ENCODE measurements at places on chromosomes 3 and 15. TPM values are rescaled to one million over a fixed set of nuclear protein-coding genes. Genes with fewer than 3 reads are reported as not detected.

PCCB gene
- total RNA-seq, result 61.8 TPM

GRCh38 chr3:184489268-184489841 is 72.2 kb upstream of the EPHB3 start:
- no peak overlapping the region for H3K27ac ChIP-seq
- H3K4me3 ChIP-seq, result no peak overlapping the region
- peaks cover 34% of the 10 kb centered on the region for H3K27me3 ChIP-seq
- H3K4me1 ChIP-seq, result peaks cover 3% of the 10 kb centered on the region
- H3K36me3 ChIP-seq, result no peaks in the 10 kb centered on the region

OSTN gene
- total RNA-seq, result not detected

AP3S2 gene
- 23.0 TPM for total RNA-seq

DNA sequence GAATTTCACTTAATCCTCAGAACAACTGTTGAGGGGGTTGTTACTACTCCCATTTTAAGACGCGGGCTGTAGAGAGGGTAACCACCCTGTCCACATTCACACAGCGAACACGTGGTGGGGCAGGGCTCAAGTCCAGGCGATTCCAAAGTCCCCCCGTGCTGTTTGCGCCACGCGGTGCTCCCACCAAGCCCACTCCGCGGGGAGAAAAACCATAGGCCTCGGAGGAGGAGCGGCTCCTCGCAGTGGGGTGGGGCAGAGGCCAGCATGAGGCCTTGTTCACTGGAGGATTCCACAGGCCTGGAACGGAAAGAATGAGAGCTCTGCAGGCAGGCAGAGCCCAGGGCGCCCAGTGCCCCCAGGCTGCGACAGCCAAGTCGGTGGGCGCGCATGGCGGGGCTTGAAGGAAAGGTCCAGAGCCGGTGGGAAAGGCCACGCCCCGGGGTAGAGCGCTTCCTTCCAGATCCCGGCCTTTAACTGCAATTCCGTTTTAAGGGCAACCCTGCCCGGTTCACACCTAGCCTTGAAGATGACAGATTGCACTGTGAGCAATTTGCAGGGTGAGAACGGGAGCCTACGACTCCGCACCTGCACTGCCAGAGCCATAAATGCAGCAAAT is 161.8 kb upstream of the TBL1XR1 start:
- peak overlapping the region; percentile 65 for H3K4me3 ChIP-seq
- H3K36me3 ChIP-seq, result no peaks in the 10 kb centered on the region
- H3K4me1 ChIP-seq, result peaks cover 53% of the 10 kb centered on the region
- peak overlapping the region; percentile 96 for H3K27ac ChIP-seq
- DNase-seq, result peak; percentile 68

DNA sequence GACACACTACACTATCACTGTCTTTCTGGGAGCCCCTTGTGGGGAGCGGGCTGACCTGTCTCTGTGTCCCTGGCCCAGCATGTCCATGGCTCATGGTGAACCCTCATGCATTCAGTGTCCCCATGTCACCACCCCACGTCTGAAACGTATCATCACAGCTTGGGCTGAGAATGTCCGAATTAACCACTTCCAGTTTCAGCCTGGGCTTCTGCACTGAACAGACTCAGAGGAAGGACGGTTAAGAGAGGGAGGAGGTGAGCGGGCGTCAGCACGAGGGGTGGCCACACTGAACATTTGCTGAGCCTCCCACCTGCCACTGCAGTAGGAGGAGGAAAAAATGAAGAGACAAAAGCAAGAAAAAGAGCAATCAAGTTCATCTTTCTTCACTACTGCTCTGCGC is 30.5 kb downstream of the ATP2B2 start:
- H3K36me3 ChIP-seq, result no peaks in the 10 kb centered on the region
- H3K27ac ChIP-seq, result no peak overlapping the region
- H3K27me3 ChIP-seq, result peaks cover 15% of the 10 kb centered on the region
- DNase-seq, result no peak
- no peak overlapping the region for H3K4me3 ChIP-seq
- H3K4me1 ChIP-seq, result peaks cover 5% of the 10 kb centered on the region

DNA sequence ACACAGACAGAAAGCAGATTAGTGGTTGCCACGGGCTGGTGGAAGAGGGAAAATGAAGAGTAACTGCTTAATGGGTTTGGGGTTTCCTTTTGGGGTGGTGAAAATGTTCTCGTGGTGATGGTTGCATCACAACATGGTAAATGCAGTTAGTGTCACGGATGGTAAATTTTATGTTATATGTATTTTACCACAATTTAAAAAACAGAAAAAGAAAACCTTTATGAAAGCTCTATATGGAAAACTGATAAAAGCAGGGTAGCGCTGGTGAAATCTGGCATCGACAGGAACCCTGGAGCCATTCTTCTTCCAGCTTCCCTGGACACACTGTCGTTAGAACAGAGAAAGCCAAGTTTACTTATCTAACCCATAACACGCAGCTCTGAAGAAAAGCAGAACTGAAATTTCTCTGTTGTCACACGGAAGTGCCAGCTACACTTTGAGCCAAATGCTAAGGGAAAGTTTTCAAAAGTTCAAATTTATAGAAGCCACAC is 287.7 kb upstream of the NR2F2 start:
- no peak overlapping the region for H3K27ac ChIP-seq
- DNase-seq, result no peak
- no peaks in the 10 kb centered on the region for H3K36me3 ChIP-seq
- peaks cover under 1% of the 10 kb centered on the region for H3K4me1 ChIP-seq

FAM81A gene
- total RNA-seq, result 1.5 TPM

SYNPR gene
- total RNA-seq, result not detected

DNA sequence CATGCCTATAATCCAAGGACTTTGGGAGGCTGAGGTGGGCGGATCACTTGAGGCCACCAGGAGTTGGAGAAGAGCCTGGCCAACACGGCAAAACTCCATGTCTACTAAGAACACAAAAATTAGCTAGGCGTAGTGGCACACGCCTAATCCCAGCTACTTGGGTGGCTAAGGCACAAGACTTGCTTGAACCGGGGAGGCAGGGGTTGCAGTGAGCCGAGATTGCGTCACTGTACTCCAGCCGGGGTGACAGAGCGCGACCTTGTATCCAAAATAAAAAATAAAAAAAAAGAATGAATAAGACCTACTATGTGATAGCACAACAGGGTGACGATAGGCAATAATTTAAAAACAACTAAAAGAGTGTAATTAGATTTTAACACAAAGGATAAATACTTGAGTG is 3.5 kb downstream of the XRN1 start:
- H3K27ac ChIP-seq, result no peak overlapping the region
- DNase-seq, result no peak
- H3K27me3 ChIP-seq, result no peaks in the 10 kb centered on the region
- no peak overlapping the region for H3K4me3 ChIP-seq
- peaks cover 23% of the 10 kb centered on the region for H3K36me3 ChIP-seq

TUBGCP5 gene
- 19.2 TPM for total RNA-seq

DNA sequence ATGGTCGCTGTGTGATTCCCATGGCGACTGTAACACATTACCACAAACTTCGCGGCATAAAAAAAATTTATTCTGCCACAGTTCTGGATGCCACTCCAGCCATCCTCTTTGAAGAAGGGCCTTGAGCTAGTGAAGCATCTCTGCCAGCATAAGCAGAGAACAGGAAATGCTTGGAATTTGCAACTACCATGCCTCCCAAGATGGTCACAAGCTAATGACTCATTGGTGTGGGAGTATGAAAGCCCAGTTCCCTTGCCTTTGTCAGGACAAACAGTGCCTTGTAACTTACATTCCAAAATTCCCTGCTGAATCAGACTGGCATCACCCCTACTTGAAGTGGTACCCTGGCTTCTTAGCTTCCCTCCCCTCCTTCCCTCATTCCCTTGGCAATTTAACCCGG is 129.7 kb downstream of the PROS1 start:
- no peaks in the 10 kb centered on the region for H3K27me3 ChIP-seq
- H3K4me1 ChIP-seq, result no peaks in the 10 kb centered on the region
- no peaks in the 10 kb centered on the region for H3K36me3 ChIP-seq
- H3K27ac ChIP-seq, result no peak overlapping the region

CLRN1 gene
- not detected for total RNA-seq

- H3K36me3 ChIP-seq, result no peaks in the 10 kb centered on the region
- H3K27me3 ChIP-seq, result no peaks in the 10 kb centered on the region
- H3K27ac ChIP-seq, result no peak overlapping the region
- H3K4me3 ChIP-seq, result no peak overlapping the region
Measured at GRCh38 chr15:66573348-66573718, 7.5 kb upstream of the LCTL start.

DNA sequence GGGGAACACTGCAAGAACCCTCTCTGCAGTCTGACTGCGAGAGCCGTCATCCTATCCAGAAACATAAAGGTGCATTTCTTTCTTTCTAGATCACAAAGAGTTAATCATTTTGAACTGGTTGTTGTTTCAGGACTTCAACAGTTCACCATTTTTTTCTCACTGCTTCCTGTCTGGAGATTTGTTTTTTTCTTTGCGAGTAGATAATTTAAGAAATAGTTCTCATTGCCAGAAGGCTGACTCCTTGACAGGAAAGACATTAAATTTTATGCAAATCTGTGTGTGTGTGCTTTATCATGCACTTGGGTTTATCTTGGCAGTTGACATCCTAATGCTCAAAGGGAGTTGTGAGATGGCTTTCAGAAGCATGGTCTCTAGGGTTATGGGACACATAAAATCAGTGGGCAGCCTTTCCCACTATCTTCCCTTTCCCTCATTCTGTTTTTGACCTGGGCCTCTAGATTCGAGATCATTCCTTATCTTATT is 123.5 kb upstream of the TBL1XR1 start:
- peaks cover 28% of the 10 kb centered on the region for H3K4me1 ChIP-seq
- no peaks in the 10 kb centered on the region for H3K27me3 ChIP-seq
- H3K36me3 ChIP-seq, result peaks cover 4% of the 10 kb centered on the region
- no peak overlapping the region for H3K4me3 ChIP-seq

DNA sequence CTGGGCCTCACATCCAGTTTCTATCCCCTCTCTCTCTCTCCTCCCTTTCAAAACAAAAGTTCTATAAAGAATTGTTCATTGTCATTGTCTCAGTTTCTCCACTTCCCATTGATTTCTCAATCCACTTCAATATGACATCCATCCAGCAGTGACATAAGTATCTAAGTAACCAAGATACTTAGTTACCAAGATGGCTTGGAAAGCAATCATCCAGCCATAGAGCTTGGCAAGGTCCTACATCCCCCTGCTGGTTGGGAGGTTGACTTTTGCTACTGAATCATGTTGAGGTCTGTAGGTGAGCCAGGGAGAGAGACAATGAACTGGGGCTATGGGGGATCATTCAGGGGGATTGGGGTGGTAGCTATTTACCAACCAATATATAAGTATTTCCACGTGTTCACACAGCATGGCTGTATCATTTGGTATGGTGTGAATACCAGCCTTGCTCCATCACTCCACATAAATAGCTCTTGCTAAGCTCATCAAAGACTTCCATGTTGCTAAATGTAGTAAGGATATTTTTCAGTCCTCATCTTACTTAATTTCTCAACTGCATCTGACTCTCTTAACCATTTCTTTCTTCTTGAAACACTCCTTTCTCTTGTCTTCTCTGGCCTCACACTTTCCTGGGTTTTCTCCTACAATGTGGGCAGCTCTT is 58.8 kb upstream of the NTRK3 start:
- H3K36me3 ChIP-seq, result no peaks in the 10 kb centered on the region
- peaks cover 3% of the 10 kb centered on the region for H3K27me3 ChIP-seq
- H3K4me3 ChIP-seq, result no peak overlapping the region
- no peak for DNase-seq

DNA sequence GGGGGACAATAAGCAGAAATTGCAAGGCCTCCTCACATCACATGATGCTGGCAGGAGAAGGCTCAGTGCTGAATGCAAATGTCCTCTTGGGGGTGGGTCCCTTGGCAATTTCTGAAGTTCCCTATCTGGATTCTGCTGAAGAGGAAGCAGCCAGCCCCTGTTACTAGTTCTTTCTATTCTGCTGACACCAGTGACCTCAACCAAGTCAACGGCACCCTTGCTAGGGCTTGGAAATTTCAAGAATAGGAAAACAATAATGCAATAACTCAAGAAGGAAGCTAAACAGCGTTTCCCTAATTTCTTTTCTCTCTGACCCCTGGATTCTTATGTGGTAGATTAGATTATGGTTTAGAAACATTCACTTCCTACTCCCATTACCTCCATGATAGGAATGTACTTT is 46.2 kb upstream of the FOXP1 start:
- no peaks in the 10 kb centered on the region for H3K27me3 ChIP-seq
- no peak overlapping the region for H3K4me3 ChIP-seq
- no peak overlapping the region for H3K27ac ChIP-seq
- DNase-seq, result no peak
- no peaks in the 10 kb centered on the region for H3K4me1 ChIP-seq

DNA sequence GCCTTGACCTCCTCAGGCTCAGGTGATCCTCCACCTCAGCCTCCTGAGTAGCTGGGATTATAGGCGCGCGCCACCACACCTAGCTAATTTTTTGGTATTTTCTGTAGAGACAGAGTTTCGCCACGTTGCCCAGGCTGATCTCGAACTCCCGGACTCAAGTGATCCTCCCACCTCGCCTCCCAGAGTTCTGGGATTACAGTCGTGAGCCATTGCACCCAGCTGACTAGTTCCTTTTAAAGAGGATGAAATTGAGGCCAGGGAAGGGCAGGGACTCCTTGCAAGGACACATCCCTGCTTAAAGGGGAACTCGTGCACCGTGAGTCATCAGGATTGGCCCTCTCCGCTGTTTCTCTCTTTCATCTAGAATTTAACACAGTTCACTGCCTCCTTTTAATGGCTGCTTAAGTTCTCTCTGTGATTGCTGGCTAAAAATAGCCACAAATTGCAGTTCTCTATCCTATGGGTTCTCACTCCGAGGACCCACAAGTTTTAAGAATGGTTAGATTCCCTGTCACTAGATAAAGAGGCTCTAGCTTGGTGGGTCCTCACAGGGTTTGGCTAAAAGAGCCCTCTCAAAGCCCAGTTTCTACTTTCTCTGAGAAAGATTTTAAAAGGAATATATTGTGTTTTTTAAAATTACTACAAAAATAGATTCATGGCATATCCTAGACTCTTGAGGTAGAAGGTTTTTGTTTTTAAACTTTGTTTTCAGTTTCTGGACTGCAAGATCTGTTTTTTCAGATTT is 1.4 kb downstream of the CRTAP start:
- H3K27ac ChIP-seq, result no peak overlapping the region
- DNase-seq, result no peak
- no peaks in the 10 kb centered on the region for H3K27me3 ChIP-seq

KLHL18 gene
- total RNA-seq, result 28.8 TPM

DNA sequence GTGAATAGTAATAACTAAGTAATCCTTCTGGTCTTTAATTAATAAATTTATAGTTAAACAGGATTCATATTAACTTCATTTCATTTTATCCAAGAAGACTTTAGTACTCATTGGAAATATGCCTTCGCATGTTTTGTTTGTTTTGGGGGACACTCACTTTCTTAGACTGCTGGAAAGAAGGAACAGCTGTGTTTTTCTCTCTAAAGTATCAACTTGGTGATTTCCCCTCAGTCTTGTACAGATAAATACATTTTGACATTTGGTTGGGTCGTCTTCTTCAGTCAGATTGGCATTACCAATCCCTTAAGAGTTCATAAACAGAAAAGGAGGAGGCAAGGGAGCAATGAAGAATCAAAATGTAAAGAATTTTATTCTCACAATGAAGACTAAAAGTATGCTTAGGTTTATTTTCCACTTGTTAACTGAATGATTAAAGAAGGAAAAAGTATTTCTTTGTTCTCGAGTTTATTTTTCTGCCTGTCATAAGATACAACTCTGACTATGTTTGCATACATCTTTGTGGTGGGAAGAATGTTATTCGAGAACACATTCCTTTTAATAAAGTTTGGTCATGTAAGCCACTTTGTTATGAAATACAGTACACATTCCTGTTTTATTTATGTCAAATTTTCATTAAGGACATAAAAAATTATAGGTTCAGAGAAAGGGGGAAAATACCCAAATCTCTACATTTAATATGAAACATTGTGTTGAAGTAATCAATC is 140.2 kb downstream of the GMNC start:
- no peak for DNase-seq
- no peak overlapping the region for H3K27ac ChIP-seq
- H3K27me3 ChIP-seq, result peaks cover 5% of the 10 kb centered on the region
- H3K4me3 ChIP-seq, result no peak overlapping the region
- H3K36me3 ChIP-seq, result no peaks in the 10 kb centered on the region

Data from activated CD8-positive, alpha-beta T cell treated with anti-CD3 and anti-CD28 coated beads for 36 hours (primary cell).